ENCODE measurements at places on chromosomes 2 and 18.

DNA sequence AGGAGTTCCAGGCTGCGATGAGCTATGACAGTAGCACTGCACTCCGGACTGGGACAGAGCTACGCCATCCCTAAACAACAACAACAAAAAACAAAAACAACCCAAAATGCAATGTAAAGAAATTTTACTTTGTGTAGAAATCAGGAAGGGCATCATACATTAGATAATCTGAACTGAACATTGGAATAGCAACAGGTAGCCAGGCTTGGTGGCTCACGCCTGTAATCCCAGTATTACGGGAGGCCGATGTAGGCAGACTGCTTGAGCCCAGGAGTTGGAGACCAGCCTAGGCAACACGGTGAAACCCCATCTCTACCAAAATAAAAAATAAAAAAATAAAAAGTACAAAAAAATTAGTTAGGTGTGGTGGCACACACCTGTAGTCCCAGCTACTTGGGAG, 2.1 kb upstream of the PNO1 start:
- no peak for DNase-seq

DNA sequence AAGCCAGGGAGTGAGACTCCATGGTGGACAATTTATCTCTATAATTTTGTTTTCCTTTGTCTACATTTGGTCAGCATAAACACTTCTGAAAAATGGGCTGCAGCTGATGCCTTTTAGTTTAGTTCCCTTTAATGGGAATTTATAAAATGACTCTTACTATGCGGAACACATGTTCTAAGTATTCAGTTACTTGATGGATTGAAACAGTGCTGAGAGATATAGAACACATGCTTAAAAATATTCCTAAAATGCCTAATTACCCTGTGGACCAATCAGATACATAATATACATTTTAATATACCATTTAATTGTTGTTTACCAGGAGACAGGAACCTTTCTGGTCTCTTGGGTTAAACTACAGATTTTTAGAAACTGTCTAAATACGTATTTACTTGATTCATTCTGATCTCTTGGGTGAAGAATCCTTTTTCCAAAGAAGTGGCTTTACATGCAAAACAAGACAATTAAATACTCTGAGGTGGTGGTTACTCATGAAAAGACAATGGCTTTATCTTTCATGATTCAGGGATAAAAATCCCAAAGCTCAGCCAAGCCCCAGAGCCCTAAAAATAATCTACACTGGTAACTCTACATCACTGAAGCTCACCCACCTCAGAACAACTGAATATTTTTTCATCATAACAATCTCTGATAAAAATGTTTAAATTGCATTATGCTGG, 128.1 kb upstream of the SERTAD2 start:
- peak; percentile 56 for DNase-seq

GRCh38 chr2:147037048-147037447, 807.8 kb upstream of the ACVR2A start:
- DNase-seq = no peak

GRCh38 chr2:138107288-138107687, 143.0 kb downstream of the HNMT start:
- no peak for DNase-seq

DNA sequence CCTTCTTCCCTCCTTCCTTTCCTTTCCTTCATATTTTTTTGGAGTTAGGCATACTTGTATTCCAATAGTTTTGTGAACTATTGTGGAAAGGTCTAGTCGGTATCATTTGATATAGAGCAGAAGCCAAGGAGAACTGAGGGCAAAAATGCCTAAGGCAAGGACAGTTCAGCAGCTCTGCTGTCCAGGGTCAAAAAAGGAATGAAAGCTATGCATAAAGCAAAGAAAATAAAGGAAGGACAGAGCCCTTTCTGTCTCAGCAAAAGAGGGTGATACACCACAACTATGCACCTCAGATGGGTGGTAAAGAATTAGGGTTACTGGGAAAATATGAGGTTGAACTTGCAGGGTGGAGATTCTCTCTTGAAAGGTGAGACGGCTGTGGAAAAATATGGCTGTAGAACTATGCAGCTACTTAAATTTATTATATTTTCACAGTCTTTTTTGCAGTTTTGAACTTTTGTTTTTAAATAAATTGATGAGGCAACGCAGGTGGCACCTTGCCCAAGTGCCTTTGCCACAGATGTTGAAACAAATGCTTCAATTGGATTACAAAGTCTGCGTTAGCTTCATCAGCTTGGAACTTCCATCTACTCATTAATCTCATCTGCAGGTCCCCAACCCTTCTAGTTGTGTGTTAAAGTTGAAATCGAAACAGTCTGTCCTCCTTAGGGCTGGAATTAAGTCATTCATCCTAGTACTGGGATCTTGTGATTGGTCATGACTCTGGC, 20.8 kb downstream of the LHCGR start:
- peak; percentile 28 for DNase-seq

DNA sequence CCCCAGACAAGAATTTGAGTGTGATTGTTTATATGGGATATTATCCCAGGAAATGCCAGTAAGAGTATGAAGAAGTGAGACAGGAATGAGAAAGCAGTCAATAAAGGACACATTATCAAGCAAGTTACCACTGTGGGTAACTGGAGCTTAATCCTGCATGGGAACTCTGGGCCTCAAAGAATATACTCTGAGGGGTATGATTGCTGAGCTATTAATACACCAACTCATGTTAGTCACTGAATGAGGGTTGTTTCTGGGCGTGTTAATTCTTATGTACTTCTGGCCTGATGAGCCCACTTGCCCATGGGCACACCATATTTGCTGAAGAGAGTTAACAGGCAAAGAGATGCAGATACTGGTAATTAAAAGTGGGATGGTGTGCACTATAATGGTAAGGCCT, 26.6 kb upstream of the PAIP2B start:
- peak; percentile 1 for DNase-seq

DNA sequence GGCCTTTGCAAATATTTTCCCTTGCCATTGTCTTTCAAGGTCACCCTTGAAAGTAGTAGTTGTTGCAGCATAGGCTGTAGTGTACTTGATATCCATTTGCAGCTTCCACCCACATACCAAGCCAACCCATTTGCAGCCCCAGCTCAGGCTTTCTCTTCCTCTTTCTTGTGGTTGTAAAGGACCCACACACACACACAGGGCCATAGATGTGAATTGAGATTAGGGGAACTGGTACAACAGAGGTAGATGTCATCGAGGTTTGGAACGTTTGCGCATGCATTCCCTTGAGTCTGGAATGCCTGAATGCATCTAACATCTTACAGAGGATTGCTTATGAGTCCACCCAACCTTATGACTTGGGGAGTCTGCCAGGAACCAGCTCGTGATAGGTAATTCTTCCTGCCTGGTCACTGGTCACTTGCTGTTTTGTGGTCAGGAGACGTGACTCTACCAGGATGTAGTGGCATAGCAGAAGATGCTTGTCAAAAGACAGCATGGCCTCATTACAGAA, 91.9 kb downstream of the MRPS9 start:
- DNase-seq = no peak

All from fibroblast of skin of back (primary cell).